ENCODE measurements at places on chromosomes 7 and 10.

GRCh38 chr7:108503112-108504026 is 22.6 kb downstream of the PNPLA8 start:
- DNase-seq, result no peak

DNA sequence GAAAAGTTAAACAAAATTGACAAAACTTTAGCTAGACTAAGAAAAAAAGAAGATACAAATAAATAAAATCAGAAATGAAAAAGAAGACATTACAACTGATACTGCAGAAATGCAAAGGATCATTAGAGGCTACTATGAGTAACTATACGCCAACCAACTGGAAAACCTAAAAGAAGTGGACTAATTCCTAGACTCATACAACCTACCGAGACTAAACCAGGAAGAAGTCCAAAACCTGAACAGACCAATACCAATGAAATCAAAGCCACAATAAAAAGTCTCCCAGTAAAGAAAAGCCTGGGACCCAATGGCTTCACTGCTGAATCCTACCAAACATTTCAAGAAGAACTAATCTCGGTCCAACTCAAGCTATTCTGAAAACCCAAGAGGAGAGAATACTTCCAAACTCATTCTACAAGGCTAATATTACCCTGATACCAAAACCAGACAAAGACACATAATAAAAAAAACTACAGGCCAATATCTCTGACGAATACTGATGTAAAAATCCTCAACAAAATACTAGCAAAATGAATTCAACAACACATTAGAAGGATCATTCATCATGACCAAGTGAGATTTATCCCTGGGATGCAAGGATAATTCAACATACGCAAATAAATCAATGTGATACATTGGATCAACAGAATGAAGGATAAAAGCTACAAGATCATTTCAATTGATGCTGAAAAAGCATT is 20.3 kb downstream of the ELAPOR2 start:
- no peak for DNase-seq

GRCh38 chr10:26801831-26802230 is 58.9 kb downstream of the ABI1 start:
- DNase-seq, result no peak

DNA sequence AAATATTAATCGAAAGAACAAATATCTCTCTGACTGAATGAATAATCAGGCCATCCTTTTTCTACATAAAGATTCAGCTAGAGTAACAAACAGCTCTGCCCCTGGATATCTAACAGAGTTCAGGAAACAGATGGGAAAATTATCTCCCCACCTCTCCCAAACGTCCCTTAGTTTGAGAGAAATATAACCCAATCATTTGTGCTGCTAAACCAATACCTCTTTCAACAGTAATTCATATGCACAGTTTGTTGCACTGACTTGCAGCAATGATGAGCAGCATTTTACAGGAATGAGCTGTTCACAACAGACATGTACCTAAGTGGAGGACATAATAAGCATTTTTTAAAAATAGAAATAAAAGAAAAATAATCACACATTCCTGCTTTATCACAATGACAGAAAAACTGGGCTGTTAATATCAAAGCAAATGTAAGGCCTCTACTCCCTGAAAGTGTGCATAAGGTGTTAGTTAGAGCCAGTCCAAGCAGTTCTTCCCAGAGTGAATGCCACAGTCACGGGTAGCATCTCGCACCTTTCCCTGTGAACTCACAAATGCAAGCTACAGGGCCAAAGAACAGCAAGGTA is 2.3 kb downstream of the CREB3L2 start:
- no peak for DNase-seq

- DNase-seq, result no peak
Observed at GRCh38 chr7:27117887-27118491, 12.6 kb downstream of the HOXA4 start.

- DNase-seq, result no peak
Observed at GRCh38 chr7:81339946-81340345, 421.1 kb upstream of the SEMA3C start.

- DNase-seq, result no peak
Observed at GRCh38 chr10:129646973-129647372, 179.9 kb downstream of the MGMT start.

DNA sequence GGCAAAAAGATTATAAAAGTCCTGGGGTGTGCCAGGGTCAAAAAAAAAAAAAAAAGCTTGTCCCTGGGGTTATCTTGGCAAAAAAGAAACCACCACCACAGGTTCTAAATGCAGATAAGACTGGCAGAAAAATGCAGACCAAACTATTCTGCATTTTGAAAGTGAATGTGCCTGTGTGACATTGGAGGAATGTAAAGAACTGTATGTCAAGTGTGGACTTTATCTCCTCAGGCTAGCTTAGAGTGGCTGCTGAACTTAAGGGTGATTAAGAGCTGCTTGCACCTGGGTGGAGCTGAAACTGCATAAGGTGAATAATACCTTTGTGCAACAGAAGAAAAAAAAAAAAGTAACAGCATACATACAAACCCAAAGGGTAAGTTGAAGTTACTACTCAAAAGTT is 1.3 kb upstream of the NAPEPLD start:
- DNase-seq, result no peak

DNA sequence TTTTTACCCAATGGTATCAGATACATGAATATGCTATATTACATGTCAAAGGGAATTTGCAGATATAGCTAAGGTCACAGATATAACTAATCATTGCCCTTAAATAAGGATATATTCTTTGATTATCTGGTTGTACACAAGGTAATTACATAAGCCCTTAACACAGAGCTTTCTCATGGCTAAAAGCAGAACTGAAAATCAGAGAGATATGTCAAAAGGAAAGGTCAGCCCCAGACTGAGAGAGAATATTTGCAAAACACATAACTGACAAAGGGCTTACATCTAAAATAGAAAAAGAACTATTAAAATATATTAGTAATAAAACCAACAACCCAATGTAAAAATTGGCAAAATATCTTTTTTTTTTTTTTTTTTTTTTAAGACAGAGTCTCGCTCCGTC is 1029.5 kb upstream of the LRRN3 start:
- no peak for DNase-seq

DNA sequence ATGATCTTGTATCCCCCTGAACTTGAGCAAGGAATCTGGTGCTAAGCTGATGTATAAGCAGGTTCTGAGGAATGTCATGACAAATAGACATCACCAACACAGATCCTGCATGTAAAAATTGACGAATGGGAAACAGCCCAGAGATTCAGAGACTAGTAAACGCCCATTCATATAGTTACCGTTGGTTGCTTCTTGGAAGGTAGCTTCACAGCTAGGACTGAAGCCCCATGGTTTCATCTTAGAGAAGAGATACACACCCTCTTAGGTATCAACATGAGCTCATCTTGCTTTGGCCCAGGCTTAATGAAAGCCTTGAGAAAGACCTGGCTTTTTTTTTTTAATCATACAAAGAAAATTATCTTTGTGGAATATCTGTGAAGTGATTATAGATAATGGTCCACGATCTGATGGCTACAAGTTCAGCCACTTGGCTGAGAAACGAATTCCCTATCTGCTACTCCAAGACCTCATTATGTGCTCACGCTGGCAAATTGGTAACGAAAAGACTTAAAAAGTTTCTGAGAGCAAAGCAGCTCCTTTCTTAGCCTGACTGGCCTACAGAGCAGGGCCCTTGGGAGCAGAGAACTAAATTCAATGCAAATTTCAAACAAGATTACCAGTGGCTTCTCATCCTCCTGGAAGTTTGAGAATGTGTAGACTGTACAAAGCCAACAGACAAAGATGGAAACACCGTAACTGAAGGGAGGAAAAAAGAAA is 181.1 kb downstream of the NRP1 start:
- DNase-seq, result no peak

DNA sequence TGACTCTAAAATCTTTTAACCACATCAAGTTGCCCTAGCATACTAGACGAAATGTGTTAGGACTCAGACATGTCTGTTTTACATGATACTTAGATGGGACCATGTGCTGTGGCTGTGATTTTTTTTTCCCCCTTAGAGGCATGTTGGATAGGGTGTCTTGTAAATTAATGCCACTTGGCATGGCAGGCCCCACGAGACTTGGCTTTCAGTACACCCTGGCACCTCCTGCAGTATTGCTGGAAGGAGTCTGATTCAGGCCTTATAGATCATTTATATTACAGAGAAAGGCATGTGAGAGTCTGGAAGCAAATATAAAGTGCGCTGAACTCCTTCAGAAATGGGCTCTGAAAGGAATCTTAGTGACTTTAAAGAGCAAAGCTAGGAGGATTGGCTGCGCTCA is 494.1 kb downstream of the SDK1 start:
- DNase-seq, result no peak

GRCh38 chr10:98135222-98135899 is 904 bp downstream of the R3HCC1L start:
- DNase-seq, result no peak

- DNase-seq, result no peak
Observed at GRCh38 chr10:59903871-59904270, 2.5 kb downstream of the CCDC6 start.

DNA sequence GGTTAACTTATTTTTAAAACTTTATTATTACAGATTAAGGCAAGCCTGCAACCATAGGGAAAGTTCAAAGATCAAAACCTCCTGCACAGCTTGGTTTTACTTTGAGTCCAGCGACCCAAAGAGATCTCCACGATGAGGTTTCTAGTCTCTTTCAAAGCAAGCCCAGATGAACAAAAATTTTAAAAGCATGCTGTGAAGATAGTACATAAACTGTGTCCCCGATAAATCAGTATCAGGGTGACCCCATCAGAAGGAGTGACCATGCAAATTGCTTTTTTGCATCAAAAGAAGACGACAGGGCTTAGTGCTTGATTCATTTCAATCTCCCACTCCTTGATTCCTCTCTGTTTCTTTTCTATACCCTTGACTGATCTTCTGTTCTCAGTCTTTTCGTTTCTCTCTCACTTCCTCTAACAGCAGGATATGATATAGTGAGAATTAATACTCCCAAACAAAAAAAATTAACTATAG is 16.0 kb upstream of the DNTT start:
- no peak for DNase-seq

GRCh38 chr7:148204639-148205304 is 385.8 kb upstream of the C7orf33 start:
- DNase-seq, result no peak

DNA sequence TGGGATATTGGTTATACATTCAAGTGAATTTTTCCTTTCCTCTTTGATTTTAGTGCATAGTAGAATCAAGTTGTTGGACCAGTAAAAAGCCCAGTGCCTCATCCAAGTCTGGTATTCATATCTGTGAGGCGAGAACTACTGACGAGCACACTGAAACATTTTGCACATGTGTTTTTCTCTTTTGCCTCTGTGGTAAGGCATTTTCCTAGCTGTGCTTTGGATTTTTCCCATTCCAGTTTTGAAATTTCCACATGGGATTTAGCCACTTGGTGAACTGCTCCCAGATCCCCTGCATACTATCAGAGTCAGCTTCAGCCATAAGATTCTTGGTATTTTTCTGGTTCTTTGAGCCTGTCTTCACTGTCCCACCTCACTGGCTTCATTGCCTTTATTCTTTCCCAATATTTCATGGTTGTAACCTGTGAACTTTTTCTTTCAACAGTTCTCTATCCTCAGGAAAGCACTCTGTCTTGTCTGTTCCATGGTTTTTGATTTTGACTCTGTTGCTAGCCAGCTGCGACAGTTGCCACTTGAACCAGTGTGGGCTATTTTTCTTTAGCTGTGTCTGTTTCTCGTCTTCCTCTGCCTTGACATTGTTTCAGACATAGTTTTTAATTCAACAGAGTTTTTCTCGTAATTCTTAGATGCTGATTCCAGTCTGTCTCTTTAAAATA is 239.0 kb downstream of the REEP3 start:
- DNase-seq, result no peak

DNA sequence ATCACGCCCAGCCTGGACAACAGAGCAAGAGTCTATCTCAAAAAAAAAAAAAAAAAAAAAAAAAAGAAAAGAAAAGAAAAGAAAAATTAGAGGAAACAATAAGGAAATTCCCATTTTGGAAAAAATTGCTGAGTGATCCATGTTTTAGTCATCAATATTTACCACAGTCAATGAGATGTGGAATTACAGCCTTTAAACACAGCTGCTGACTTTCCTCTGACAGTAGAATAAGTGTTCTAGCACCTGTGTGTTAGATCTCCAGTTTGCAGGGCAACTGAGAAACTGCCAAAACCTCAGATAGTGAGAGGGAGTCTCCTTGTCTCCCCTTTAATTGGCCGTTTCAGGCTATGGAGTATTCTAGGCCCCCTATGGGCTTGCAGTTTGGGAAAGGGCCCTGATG is 520.1 kb downstream of the KCNMA1 start:
- no peak for DNase-seq

- DNase-seq, result no peak
Observed at GRCh38 chr7:155804431-155804831, 7.8 kb downstream of the SHH start.

- no peak for DNase-seq
Observed at GRCh38 chr7:22618528-22618927, 108.5 kb upstream of the IL6 start.

Data from CD4-positive, alpha-beta T cell treated with Interleukin-21 for 1 hour (primary cell).